ENCODE measurements at places on chromosomes 12 and 14.

- DNase-seq, result no peak
Observed at GRCh38 chr12:82966001-82966559, 279.4 kb downstream of the TMTC2 start.

DNA sequence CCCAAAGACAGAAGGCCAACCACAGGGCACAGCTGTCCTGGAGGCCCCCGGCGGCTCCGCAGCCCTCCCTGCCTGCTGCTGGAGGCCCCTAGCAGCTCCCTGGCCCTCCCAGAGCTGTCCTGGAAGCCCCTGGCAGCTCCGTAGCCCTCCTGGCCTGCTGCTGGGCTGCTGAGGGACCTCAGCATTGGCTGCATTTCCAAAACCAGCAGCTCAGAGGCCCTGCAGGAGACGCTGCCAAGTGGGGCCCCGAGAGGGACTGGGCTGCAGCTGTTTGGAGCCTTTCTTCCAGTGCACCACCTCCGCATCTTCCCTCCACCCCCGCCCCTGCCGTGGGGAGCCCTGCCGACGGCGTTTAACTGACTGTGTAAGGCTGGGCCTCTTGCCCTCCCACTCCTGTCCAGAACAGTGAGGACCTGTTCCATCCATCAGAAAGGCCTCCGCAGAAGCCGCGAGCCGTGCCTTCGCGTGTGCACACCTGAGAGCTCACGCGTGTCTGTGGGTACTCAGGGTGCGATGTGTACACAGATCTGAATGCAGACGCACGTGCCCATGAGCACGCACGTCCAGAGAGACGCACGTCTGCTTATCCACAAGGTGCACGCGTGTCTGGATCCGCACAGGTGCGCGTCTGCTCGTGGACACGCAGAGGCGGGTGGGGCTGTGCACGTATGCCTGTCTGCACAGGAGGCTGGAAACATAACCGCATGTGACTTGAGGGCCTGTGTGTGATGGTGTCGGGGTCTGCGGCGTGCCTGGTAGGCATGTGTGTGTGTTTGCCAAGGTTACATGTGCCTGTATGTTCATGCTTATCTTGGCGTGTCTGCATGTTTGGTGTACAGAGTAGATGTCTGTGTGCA lies 57.0 kb upstream of the FBRSL1 start:
- no peak for DNase-seq

DNA sequence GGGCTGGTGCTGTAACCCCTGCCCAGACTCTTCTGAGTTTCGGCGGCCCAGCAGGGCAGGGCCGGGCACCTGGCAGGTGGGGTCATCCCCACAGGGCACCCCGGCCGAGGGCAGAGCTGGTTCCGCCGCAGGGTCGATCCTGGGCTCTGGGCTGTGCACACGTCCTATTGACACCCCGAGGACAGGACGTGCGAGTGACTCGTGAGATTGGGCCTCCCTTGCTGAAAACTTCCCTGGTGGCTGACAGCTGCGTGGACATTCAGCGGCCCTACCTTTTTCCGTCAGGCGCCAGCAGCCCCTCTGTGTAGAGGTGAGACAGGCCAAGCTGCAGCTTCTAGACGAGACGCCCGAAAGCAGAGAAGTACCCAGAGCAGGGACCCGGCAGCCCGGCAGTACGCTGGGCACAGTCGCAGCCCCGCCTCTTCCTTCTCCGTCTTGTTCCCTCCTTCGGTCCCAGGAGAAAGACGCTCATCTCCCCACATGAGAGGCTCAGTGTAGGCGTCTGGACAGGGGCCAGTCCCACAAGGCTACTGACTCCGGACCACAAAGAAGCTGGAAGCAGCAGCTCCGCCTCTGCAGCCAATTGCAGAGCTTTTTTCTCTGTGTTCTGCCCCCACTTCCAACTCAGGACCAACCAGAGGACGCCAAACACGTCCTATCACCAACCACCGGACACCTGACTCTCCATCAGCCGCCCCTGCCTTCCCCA lies at the start of gene LRCOL1:
TSS of gene LRCOL1 (minus strand) at position 532 of the 709 bp plus-strand sequence. CDS start 4,331 bp downstream, outside the sequence.
- DNase-seq, result peak; percentile 78

- peak; percentile 90 for DNase-seq
Observed at GRCh38 chr14:99809360-99809759, 16.1 kb downstream of the EML1 start.

GRCh38 chr12:87529413-87529812 lies 499.8 kb downstream of the C12orf50 start:
- DNase-seq, result no peak

- no peak for DNase-seq
Observed at GRCh38 chr12:1212526-1212925, 221.5 kb downstream of the ERC1 start.

DNA sequence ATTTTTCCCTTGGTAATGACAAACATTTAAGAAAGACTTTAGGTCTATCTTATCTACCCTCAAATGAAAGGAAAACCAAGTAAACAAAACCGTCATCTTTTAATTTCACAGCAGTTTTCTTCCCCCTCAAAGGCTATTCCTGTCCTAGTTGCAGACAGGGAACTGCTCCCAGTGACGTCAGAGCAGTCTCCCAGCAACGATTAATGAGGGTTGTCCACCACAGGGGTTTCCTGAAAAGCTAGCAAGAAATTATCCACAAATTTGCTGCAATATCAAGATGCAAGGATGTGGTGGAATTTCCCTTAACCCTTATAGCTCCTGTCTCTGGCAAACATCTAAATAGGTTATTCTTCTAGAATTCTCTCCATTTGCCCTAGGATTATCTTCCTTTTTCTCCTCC lies 89.1 kb upstream of the STAC3 start:
- peak; percentile 54 for DNase-seq

GRCh38 chr12:88063375-88063774 lies 34.2 kb upstream of the C12orf50 start:
- no peak for DNase-seq

GRCh38 chr12:51833448-51834227 lies 14.9 kb downstream of the FIGNL2 start:
- no peak for DNase-seq

- no peak for DNase-seq
Observed at GRCh38 chr12:42326541-42327226, 717 bp downstream of the PPHLN1 start.

- no peak for DNase-seq
Observed at GRCh38 chr12:25020621-25021243, 71.8 kb upstream of the BCAT1 start.

DNA sequence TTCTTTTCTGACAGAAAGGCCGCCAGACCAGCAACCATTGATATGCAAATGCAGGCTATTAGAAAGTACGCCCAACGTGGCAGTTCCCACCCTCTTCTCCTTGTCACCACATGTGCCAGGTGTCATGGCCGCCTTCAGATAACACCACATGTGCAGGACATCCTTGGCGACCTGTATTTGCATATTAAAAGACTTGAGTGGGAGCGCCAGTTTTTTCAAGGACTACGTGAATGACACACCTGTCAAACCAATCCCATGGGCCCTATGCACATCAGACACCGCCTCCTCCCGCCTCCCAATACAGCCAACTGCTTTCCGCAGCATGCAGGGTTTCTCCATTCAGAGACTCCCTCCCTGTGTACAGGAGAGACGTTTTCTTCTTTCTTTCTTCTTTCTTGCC lies 318.6 kb upstream of the FAR2 start:
- DNase-seq, result no peak

DNA sequence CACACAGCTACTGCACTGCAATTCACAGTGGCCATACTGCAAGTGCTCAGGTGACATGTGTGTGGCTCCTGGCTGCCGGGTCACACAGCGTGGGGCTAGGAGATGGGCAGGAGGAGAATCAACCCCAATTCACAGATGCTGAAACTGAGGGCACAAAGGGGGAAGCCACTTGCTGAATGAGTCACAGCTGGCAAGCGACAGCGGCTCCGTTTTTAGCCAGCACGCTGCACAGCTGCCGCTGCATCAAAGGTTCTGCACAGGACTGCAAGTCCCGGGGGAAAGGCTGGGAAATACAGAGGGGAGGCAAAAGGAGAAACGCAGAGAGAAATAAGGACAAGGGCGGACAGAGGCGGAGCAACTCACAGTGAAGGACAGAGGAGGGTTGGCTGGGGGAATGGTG lies 57.9 kb downstream of the KDM2B start:
- DNase-seq, result no peak

DNA sequence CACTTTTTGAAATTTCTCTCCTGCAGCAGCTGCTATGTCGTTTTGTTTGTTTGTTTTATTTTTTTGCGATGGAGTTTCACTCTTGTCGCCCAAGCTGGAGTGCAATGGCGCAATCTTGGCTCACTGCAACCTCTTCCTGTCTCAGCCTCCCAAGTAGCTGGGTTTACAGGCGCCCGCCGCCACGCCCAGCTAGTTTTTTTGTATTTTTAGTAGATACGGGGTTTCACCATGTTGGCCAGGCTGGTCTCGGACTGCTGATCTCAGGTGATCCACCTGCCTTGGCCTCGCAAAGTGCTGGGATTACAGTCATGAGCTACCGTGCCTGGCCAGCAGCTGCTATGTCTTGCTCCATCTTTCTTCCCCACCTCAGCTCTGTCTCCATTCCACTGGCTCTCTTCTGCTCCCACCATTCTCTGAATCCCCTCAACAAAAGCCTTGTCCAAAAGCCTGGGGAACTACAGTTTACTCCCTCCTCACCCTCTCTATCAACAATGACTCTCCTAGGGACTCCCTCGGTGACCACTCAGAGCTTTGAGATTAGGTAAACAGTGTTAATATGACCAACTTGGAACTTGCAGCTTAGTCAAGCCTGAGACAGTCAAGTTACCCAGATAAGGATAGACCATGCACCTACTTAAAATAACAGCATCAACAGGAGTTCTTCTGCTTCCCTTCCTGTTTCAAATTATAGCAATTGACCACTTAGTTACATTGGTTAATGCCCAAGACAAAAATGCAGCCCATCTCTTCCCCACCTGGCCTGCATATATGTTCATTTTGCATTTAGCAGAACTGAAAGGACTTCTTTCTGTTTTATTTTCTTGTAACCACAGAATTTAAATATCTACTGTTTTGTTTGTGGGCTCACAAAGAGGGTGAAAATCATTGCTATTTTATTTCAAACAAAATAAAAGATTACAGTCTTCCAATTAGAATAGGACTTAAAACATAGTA lies 189.0 kb upstream of the AMIGO2 start:
- no peak for DNase-seq

DNA sequence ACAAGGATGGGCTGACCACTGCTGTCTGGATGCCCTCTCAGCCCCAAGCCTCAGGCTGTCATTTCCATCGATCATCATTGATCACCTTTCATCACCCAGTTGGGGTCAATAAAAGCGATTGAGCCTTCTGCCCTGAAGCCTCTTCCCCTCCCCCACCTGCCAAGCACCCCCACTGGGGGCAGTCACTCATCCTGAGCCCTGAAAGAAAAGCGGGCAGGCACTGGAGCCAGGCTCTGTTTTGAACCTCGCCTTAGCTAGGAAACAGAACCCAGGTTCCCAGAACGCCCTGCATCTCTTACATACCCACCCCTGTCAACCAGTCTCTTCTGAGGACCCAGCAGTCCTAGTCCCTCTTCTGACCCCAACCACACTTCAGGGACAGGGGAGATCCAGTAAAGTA lies 5.8 kb downstream of the SMUG1 start:
- no peak for DNase-seq

DNA sequence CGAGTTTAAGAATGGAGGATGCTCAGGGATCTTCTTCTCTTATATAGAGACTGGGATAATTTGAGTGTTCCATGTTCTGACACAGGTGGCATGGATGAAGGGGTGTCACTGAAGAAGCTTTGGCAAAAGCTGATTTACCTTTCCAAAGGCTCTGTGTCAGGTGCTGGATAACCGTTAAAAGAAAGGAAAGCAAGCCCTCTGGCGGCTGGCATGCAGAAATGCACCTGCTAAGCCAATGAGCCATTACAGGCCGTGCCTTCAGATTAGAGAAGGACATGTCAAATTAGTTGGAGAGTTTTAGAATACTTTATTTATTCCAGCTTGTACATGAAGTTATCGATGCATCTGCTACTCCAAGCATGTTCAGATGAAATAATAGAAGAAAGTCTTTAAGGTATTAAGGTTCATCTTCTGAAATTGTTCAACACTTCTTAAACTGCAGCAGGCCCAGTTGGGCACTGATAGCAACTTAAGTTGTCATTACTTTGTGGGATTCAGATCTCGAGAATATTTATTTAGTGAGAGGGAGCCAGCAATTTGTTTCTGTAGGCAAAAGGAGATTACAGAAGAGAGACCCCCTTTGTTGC lies 678.2 kb downstream of the NRXN3 start:
- DNase-seq, result no peak

- DNase-seq, result no peak
Observed at GRCh38 chr14:94701861-94702370, 68.0 kb downstream of the GSC start.

- no peak for DNase-seq
Observed at GRCh38 chr12:13835652-13836051, 145.8 kb downstream of the GRIN2B start.

DNA sequence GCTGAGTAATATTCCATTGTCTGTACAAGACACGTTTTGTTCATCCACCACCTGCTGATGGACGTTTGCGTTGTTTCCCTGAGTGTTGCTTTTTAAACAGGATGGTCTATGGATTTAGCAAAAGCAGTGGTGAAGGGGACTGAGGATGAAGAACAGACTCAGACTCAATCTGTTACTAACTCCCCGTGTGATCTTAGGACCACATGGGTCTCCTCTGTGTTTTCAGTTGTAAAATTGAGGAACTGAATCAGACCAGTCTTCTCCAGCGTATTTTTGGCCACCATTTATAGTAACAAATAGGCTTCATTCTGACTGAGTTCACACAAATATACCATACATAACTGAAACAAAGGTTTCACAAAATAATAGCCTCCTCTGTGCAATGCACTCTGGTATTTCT lies 85.6 kb downstream of the FOXN3 start:
- DNase-seq, result no peak

DNA sequence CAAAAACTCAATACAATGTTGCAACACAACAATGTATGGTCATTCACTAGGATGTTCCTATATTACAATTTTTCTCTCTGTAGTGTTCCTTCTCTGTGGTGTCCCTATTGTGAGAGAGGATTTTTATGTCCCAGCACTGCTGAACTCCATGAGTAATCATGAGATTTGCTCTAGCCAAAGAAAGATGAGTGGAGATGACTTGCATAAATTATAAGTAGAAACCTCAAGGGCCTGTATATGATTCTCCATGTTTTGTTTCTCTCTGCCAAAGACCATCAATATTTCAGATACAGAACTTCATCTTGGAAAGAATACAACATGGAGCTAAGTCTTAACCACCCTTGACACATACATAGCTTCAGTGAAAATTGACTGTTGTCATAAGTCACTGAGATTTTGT lies 579.1 kb downstream of the TMTC2 start:
- no peak for DNase-seq

GRCh38 chr14:87644689-87645088 lies 348.3 kb downstream of the GALC start:
- no peak for DNase-seq

GRCh38 chr12:19642345-19642744 lies 203.1 kb downstream of the AEBP2 start:
- no peak for DNase-seq

Data from stromal cell of bone marrow (primary cell).